ENCODE measurements at places on chromosomes 7 and 10. TPM values are rescaled to one million over a fixed set of nuclear protein-coding genes. Genes with fewer than 3 reads are reported as not detected.

DNA sequence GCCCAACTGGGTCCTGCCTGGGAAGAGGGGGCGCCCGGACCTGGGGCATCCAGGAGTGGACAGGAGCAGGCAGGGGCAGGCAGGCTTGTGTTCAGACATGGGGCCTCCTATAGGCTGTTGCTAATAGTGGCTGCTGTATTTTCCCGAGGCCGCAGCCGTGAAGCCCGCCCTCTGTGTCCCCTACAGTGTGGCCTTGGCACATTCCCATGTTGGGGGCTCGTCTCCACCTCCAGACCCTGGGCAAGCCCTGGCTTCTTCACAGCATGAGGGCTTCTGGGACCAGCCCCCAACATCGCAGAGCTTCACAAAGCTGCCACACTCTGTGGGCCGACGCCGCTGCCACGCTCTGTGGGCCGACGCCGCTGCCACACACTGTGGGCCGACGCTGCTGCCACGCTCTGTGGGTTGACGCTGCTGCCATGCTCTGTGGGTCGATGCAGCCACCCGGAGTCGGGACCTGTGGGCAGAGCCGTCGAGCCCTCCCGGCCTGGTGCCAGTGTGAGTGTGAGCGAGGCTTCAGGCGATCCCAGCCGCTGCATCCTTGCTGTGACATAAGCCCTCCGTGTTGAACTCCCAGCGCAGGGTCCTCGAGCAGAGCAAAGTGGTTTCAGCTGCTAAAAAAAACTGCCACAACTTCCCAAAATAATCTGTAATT lies 109.0 kb downstream of the INPP5A start:
- no peak for DNase-seq

GRCh38 chr10:78362406-78363022 lies 328.9 kb downstream of the RPS24 start:
- DNase-seq, result no peak

DNA sequence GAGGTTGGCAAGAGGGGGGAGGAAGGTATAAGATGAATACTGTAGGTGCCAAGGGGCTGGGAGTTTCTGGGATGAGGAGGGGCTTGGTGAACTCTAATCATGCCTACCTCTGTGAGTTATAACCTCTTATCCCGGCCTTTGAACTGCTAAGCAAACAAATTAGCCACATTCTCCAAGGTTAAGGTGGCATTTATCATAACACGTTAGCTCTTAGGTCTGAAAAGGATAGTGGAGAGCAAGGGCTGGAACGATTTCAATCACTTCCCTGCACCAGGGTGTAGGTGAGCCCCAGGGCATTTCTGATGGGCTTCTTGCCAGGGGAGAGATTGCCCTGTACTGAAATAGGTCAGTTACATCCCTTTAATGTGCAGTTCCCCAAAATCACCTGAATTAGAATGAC lies 28.6 kb upstream of the DMBT1 start:
- no peak for DNase-seq

- no peak for DNase-seq
Measured at GRCh38 chr10:100972115-100972903, 3.0 kb downstream of the SEMA4G start.

DNA sequence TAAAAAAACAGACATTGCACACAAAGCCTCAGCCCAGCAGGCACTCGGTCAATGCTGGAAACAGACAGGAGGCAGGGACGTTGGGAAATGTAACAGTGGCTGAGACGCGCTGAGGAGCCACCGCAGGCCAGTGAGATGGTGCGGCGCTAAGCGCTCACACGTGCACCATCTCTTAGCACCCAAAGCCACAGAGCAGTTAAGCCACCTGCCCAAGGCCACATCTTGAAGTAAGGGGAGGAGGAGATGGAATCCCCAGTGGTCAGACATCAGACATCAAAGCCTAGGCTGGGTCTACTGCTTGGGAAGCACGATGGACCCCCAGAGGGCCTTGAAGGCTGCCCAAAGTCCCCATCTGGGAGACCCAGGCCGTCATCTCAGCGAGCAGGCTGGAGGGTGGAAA lies 15.6 kb downstream of the LAT2 start:
- no peak for DNase-seq

DNA sequence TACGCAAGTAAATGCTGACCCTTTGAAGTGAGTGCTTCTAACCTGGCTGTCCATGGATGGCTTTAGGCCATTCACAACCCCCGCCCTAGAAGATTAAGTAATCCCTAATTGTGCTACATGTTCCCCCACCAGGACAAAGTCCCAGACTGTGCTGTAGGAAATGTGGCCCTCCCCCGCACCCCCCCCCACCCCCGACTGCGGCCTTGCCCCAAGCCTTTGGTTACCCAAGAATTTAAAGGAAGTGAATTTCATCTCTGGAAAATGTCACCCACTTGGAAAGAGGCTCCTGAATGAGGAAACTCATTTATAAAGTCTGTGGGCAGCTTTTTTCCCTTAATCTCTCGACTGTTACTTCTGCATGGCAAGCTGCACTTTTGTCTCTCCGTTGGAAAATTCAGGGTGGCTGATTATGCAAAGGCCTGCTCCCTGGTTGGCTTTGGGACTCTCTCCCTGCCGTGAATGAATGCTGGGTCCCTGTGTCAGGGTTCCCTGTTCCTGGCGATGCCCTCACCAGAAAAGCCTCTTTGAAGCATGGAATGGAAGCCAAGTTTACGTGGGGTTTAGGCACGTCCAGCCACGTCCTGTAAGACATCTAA lies 31.4 kb upstream of the AQP1 start:
- no peak for DNase-seq

GRCh38 chr7:15558756-15559155 lies 3.1 kb downstream of the AGMO start:
- no peak for DNase-seq

- no peak for DNase-seq
Measured at GRCh38 chr10:132588301-132589013, 50.9 kb downstream of the INPP5A start.

DNA sequence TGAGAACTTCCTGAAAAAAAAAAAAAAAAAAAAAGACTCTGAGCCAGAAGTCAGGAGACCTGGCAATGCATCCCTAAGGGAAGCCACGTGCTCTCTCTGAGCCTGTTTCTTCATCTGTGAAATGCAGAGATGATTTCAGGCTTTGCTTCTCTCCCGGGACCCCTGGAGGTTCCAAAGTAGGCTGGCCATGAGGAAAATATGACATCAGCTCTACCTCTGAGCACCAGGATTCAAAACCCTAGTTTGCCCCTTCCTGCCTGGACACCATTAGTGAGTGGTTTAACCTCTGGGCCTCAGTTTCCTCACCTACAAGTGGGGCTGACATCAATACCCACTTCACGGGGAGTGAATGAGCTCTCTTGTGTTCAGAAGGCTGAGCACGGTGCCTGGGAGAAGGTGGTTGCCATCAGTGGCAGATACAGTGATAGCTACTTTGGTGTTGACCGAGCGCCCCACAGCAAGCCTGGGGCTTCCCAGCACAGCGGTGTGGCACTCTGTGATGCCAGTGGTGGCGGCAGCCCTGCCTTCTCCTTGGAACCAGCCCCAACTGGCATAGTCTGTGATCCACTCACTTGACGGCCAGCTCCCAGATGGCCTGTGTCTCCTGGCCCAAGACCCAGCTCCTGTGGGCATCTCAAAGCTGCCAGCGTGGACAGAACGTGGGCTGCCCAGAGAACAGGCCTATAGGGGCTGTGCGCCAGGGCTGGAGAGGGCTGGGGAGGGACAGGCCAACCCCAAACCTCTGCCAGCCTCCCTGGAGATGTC lies 153.1 kb upstream of the UNC5B start:
- no peak for DNase-seq

DNA sequence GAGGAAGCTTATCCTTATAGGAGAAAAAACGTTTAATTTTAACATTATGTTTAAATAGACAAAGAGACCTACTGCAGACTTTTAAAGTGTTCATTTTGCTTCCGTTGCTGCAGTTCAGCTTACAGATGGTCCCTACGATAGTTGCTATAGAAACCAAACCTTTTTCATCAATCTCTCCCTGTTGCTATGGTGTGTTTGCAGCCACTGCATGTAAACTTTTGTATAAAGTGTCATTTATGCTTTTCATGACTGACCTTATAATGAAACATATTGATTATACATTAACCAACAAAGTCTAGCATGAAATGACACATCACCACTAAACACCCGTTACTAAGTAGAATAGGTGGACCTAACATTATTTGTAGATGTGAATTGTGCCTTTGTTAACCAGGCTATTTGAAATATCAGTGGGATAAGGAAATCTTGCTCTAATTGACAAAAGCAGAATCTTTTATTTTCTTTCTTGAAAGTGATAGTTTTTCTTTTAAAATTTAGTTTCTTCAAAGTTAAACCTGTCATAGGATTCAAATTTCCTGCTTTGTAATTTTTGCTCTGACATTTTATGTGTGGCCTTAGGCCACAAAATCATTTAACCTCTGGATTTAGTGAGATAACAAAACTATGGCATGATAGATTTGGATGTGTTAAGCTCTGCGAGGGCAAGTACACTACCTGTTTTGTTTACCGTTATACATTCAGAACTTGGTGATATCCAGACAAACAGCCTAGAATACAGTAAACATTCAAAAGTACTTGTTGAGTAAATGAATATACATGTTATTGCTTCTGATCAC lies 64.0 kb downstream of the CACNB2 start:
- no peak for DNase-seq

DNA sequence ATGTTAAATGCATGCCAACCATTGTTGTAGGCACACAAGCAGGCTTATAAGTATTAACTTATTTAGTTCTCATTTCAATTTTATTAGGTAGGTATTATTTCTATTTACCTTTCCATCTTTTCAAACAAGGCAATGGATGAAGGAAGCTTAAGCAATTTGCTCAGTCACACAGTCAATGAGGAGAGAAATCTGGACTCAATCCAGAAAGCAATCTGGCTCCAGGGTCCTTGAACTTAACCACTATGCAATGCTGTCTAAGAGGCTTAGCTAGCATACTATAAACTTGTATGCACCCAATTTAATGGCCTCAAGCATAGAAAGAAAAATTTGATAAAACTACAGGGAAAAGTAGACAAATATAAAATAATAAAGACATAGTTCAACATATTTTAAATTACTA lies 88.6 kb downstream of the VWDE start:
- peak; percentile 29 for DNase-seq

DNA sequence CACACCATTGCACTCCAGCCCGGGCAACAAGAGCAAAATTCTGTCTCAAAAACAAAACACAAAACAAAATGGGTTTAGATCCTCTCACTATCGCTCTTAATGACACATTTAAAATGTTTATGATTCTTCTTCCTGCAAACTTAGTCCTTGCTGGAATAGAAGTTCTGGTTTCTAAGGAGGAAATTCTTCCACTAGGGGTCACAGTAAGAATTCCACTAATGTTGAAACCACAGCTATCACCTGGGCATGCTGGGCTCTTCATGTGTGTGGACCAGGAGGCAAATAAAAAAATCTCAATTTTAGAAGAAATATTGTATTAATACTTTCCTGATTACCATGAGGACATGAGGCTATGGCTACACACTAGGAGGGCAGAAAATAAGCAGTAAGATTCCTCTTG lies 915.8 kb downstream of the TYW1 start:
- no peak for DNase-seq

DNA sequence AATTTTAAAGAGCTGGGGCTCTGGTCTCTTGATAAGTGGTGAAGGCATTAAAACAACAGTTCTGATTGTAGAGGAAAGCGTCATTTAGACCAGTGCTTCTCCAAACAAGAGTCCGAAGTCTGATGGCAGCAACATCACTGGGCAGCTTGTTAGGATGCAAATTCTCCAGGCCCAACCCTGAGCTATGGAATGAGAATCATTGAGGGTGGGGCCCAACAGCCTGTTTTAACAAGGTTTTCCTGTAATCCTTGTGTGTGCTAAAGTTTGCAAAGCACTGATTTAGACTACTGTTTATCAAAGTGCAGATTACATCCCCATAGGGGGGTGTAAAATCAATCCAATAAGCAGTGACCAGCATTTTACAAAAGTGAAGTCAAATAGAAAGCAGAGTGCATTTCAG lies 2.6 kb upstream of the ZNRF2 start:
- no peak for DNase-seq

DNA sequence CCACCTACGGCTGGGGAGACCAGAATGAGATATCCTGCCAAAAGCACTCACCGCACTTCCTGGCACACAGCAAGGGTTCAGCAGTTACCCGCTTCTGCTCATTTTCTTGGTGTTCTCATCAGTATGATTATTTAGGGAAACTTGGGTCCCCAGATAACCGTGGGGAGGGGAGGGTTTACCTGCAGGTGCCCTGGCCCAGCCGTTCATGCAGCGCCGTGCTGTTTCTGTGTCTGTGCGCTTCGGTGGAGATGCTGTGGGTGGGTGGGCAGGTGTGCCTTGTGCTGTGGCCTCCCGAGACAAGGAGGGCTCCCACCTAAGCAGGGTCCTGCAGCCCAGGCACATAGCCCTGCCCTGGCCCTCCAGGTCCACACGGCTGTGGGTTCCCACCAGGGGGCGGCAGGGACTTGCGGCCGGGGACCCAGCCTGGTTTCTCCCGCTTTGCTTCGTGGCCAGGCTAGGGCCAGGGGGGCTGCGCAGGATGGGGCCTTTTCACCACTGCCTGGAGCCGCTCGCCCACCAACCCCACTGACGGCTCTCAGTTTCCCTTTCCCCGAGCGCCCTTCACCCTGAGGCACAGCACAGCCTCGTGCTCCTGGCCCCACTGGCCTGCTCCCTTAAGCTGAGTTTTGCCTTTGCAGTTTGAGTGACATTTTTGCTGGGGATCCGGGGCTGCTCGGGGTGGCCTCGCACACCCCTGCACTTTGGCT lies 78.5 kb downstream of the LHPP start:
- DNase-seq, result peak; percentile 42

DNA sequence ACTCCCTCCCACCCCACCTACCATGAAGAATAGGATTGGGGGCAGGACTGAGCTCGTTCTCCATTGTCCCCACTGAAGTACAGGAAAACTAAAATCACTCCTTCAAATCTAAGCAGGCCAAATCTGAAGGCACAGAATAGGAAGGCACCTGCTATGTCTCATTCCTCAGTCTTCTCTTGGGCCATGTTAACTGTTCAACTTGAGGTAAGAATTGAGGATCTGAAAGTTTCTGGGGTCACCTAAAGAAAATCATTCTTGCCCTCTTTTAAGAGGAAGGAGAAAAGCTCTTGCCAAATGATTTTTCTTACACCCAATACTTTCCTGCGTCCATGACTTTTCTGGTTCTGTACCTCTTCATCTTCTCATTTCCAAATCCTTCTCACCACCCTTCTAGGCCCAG lies 4.9 kb downstream of the CPN1 start:
- DNase-seq, result no peak

- no peak for DNase-seq
Measured at GRCh38 chr10:24882047-24882698, 70.2 kb downstream of the PRTFDC1 start.

GRCh38 chr10:59536167-59537014 lies 173.3 kb downstream of the SLC16A9 start:
- DNase-seq, result peak; percentile 30

GRCh38 chr10:13816195-13816925 lies 229.6 kb downstream of the PRPF18 start:
- DNase-seq, result no peak

Gene CPN1
- not detected for total RNA-seq

Gene UBTD1
- total RNA-seq, result 93.1 TPM

Gene CD36
- total RNA-seq, result 157 TPM

Gene GSAP
- 72.3 TPM for total RNA-seq

Gene EPHB6
- total RNA-seq, result 5.7 TPM

Gene ASZ1
- total RNA-seq, result not detected
